Renal pelvis (tissue), 12 donors: ENCODE measurements at places on chromosomes 4 and X. TPM values are rescaled to one million over a fixed set of nuclear protein-coding genes. Genes with fewer than 3 reads are reported as not detected.

DUSP9 gene
- polyA plus RNA-seq: 62.2 TPM

MAGEB10 gene
- polyA plus RNA-seq: not detected

IQCM gene
- not detected for polyA plus RNA-seq

FUNDC2 gene
- polyA plus RNA-seq: 110 TPM

SUPT20HL2 gene
- polyA plus RNA-seq: not detected

ASB5 gene
- 0.26 TPM for polyA plus RNA-seq
